Glutamatergic neuron (in vitro differentiated cells): ENCODE measurements at places on chromosomes 4 and X.

GRCh38 chrX:21529771-21530170 lies 128.4 kb downstream of the KLHL34 start:
- DNase-seq = no peak

GRCh38 chr4:766152-766515 lies 59.8 kb downstream of the CPLX1 start:
- DNase-seq = no peak

GRCh38 chrX:69024931-69025330 lies 140.3 kb downstream of the PJA1 start:
- no peak for DNase-seq

- DNase-seq = no peak
Measured at GRCh38 chr4:125262079-125262478, 52.7 kb upstream of the FAT4 start.

GRCh38 chr4:145179281-145179860 lies 1.0 kb downstream of the OTUD4 start:
- peak; percentile 40 for DNase-seq

DNA sequence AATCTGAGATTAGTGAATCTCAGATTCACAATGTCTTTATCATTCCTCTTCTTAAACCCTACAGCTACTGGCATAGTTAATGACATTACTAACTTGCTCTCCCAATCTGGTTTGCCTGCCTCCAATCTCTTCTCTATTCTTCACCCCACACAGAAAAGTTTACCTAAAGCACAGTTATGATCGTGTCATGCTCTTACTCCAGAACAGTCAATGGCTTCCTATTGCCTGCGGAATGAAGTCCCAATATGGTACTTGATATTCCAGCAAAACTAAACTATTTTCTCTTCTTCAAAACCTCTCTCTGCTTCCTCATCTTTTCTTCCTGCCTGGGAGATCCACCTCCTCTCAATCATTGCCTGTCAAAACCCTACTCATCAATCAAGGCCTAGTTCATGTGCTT lies 3.4 kb upstream of the PRPS1 start:
- DNase-seq = no peak

DNA sequence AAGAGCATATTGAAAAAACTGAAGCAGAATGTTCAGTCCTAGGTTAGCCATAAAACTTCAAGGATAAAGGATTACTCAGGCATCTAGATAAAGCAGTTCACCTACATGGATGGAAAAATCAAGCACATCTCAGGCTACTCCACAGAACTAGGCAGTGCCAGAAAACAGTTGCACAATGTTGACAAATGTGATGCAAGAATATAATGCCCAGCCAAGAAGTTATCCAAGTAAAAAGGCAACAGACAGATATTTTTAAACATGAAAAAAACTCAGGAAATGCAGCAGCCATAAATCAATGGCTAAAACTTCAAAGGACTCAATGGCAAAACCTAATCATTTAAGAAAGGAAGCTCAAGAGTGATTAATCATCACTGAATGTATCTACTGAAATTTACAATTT lies 456.0 kb upstream of the FAM241A start:
- DNase-seq = no peak
